Esophagus squamous epithelium (tissue), 5 donors: ENCODE measurements at places on chromosomes 1 and 21. TPM values are rescaled to one million over a fixed set of nuclear protein-coding genes. Genes with fewer than 3 reads are reported as not detected.

Gene HTR6
- not detected for total RNA-seq

Gene TMIGD3
- total RNA-seq: 3.2 TPM

Gene DENND2C
- 30.3 TPM for total RNA-seq

Gene RNU1-2
- under 0.01 TPM for total RNA-seq

Gene MRPS21
- 40.2 TPM for total RNA-seq

Gene JAM2
- total RNA-seq: 0.38 TPM

Gene ZNF593OS
- not detected for total RNA-seq

Gene FCAMR
- total RNA-seq: not detected

Gene BMP8B
- total RNA-seq: 0.18 TPM

Gene A3GALT2
- total RNA-seq: not detected

- DNase-seq: no peak
These were observed 225.8 kb upstream of the PROX1 start for GRCh38 chr1:213761845-213762407.

DNA sequence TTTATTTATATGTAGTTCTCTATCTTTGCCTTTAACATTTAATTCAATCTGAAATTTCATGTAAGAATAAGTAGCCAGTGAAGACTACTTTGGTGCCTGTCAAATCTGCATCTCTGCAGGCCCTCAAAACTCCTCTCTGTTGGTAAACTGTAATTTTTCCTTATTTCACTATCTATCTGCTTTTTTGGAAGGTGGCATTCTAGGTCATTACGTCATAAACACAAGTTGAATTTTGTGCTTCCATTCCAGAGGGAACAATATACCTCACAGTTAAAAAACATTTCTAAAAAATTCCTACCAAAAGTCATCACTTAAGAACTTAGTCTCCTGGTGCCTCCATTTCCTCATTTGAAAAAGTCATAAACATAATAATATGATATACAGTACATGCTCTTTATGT is 176.0 kb downstream of the GABPA start:
- no peak for DNase-seq

- DNase-seq: no peak
These were observed 496.9 kb upstream of the CAMK1G start for GRCh38 chr1:209086486-209087192.

GRCh38 chr1:234997896-234998741 is 130.5 kb downstream of the TOMM20 start:
- DNase-seq: no peak

GRCh38 chr1:160007577-160008200 is 24.1 kb downstream of the PIGM start:
- no peak for DNase-seq

- no peak for DNase-seq
These were observed 79.6 kb downstream of the MAP3K21 start for GRCh38 chr1:233406994-233407631.

GRCh38 chr1:225763716-225764548 is 13.7 kb upstream of the SRP9 start:
- DNase-seq: no peak

DNA sequence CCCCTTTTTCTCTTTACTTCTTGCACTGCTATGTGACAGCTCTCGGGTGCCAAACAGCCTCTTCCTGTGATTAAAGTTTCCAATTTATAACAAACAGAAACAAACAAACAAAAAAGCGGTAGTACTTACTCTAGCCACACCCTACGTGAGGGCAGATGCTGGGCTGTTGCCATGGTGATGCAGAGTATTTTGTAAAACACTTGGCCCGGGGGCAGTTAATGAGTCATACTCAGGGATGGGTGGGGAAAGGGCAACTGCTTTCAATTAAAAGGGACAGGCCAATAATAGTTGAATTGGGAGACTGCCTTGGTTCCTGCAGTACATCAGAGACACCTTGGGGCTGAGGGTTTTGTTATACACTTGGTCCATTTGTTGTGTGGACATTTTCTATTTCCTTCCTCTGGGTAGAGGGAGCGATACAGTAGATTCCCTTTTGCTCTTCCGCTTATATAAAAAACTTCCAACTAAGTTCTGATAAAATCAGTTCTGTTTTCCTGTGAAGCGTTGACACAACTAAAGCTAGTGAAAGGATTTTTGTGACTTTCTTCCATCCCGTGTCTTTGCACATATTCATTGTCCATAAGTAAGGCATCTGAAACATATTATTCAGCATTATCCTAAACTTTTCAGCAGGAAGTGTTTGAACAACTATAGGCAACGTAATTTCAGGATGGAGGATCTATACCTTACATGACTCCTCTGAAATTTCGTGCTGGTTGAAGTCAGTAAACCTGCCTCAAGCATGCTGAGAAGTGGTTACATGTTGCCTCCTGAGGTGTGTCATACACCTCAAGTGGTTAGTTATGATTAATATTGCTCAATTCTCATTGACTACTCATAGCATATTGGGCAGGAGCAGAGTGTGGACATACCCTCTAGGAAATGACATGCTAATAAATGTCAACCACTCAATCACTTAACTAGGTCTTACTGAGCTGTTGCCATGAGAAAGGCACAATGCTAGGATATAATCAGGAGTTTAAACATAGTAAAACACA is 36.7 kb upstream of the THEM4 start:
- DNase-seq: peak; percentile 71

DNA sequence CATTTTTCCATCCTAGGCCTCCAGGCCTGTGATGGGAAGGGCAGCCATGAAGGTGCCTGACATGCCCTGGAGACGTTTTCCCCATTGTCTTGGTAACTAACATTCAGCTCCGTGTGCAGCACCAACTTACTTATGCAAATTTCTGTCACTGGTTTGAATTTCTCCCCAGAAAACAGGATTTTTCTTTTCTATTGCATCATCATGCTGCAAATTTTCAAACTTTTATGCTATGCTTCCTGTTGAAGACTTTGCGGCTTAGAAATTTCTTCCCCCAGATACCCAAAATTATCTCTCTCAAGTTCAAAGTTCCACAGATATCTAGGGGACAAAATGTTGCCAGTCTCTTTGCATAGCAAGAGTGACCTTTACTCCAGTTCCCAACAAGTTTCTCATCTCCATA is 25.2 kb upstream of the SELE start:
- DNase-seq: no peak

DNA sequence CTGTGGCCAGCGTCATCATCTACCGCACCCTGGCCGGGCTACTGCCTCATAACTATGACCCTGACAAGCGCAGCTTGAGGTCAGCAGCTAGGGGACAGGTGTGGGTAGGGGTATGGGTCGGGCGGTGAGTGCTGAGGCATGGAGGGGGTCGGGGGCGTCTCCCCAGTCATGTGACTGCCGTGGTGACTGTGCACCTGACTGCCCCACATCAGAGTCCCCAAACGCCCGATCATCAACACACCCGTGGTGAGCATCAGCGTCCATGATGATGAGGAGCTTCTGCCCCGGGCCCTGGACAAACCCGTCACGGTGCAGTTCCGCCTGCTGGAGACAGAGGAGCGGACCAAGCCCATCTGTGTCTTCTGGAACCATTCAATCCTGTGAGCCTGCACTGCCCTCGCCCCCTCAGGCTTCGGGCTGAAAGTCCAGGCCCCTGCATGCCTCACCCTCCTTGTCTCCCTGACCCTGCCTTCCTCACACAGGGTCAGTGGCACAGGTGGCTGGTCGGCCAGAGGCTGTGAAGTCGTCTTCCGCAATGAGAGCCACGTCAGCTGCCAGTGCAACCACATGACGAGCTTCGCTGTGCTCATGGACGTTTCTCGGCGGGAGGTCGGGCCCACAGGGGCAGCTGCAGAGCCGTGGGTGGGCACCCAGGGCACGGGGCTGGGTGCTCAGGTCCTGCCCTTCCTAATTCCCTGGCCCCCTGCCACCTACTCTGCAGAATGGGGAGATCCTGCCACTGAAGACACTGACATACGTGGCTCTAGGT is 13.5 kb downstream of the PSRC1 start:
- DNase-seq: no peak

GRCh38 chr1:114340892-114341291 is 170.1 kb downstream of the TRIM33 start:
- no peak for DNase-seq

DNA sequence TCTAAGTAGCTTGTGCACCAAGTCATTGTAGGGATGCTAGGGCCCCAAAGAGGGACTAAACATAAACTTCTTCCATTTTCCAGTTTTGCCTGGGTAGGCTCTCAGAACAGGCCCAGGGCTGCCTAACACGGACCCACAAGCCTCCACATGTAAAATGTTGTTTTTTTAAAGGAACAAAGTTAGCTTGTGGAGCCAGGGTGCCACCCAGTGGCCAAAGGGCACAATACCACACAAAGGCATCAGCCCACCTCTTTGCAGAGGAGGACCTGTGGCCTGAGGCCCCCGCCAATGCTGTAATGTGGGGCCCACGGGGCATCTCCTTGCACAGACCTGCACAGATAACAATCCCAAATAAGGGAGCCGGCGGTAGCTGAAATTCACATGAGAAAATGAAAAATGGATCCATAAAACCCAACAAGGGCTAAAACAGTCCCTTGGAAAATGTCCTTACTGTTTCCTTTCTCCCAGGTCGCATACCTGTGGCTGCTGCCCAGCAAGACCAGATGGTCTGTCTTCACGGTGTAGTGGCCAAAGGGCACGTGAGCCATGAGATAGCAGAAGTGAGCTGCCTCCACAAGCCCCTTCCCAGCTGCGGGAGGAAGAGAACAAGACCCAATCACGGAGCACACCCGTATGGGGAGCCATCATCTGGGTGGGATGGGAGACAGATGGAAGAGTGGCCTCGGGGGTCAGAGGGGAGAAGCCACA is 23.8 kb downstream of the SEC16B start:
- DNase-seq: no peak

DNA sequence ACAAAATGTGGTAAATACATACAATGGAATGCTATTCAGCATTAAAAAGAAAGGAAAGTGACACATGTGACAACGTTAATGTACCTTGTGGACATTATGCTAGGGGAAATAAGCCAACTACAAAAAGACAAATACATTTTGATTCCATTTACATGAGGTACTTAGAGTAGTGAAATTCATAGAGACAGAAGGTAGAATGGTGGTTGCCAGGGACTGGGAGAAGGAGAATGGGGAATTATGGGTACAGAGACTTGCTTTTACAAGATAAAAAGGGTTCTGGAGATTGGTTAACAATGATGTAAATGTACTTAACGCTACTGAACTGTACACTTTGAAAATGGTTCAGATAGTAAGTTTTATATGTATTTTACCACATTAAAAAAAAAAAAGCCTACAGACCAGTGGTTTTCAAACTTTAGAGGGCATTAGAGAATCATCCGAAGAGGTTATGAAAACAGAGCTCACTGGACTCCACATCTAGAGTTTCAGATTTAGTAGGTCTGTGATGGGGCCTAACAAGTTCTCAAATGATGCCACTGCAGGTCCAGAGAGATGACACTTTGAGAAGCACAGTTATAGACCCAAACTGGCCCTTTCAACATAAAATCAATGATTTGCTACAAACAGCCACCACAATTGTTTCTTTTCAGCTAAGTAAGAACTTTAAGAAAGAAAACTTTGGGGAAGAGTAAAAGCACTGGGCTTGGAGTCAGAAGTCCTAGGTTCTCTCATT is 9.6 kb upstream of the ADCY10 start:
- no peak for DNase-seq

- DNase-seq: no peak
These were observed 29.8 kb downstream of the ANKRD13C start for GRCh38 chr1:70324683-70325082.
